ENCODE measurements at places on chromosomes 12 and 14.

DNA sequence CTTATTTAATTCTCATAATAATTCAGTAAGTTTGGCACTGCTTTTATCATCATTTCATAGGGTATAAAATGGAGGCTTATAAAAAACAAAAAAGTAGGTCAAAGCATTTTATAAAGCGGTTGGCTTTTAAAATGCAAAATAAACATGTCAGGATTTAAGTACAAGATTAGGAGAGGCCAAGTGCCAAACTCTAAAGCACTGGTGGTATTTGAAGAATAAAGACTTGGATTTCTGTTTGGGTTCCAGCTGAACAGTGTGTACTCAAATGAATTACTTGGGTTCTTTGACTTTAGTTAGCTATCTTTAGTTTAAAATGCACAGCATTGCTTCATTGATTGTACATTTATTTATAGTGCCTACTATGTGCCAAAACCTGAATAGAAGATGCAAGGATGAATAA is 966.6 kb upstream of the SEL1L start:
- DNase-seq: no peak

GRCh38 chr14:63361790-63362189 is 43.1 kb upstream of the GPHB5 start:
- no peak for DNase-seq

DNA sequence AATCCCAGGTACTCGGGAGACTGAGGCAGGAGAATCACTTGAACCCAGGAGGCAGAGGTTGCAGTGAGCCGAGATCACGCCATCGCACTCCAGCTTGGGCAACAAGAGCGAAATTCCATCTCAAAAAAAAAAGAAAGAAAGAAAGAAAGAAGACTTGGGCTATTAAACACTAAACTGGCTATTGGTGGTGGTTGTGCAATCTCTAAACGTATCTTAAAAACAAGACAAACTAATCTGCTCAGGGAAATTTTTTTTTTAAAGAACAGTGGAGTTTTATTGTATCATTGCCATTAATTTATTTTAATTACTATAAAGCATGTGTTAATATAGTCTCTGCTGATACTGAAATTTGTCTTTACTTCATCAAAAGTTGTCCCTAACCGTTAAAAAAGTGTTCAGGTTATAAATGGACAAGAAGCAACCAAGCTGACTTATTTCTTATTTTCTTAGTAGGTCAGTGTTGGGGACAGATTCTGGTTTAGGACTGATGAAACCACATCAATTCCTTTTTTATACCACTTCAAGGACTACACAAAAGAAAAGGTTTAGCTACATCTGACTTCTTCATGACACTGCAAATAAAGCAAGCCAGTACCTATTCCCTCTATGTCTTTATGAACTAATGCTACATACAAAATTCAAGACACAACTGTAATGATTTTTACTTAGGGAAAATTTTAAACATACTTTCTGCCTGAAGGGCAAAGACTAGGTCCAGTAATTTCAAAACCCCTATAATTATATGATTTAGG is 68.7 kb upstream of the KRAS start:
- no peak for DNase-seq

DNA sequence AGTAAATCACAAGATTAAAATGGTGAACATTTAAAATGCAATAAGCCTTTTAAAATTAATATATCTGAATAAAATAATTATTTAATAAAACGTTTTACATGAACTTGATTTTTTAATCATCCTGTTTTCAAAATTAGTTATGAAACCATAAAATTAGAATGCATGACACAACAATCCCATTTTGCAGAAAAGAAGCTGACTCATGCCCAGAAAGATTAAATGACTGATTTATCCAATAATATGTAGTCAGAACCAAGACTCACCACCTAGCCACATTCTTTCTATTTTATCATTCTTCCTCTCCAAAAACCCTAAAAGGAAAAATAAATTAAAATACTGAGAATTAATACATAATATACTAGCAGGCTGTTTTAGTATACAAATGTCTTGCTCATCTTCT is 83.0 kb upstream of the LGR5 start:
- DNase-seq: no peak

GRCh38 chr12:93616584-93617101 is 44.2 kb downstream of the SOCS2 start:
- peak; percentile 75 for DNase-seq

DNA sequence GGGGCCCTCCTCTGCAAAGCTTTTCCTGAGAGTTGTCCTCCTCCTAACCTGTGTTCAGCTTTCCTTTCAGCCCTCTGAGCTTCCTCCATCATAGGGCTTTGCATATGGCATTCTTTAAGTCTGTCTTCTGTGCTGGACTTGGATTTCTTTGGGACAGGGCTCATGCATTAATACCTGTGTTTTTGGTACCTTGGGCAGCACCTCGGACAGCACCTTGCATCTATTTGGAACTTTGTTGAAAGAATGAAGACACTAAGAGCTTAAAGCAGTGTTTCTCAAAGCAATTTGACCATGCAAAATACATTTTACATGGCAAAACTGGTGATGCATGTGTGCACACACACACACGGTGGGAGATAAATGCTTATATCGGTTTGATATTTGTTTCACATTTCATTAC is 115.0 kb upstream of the SRRM4 start:
- no peak for DNase-seq

DNA sequence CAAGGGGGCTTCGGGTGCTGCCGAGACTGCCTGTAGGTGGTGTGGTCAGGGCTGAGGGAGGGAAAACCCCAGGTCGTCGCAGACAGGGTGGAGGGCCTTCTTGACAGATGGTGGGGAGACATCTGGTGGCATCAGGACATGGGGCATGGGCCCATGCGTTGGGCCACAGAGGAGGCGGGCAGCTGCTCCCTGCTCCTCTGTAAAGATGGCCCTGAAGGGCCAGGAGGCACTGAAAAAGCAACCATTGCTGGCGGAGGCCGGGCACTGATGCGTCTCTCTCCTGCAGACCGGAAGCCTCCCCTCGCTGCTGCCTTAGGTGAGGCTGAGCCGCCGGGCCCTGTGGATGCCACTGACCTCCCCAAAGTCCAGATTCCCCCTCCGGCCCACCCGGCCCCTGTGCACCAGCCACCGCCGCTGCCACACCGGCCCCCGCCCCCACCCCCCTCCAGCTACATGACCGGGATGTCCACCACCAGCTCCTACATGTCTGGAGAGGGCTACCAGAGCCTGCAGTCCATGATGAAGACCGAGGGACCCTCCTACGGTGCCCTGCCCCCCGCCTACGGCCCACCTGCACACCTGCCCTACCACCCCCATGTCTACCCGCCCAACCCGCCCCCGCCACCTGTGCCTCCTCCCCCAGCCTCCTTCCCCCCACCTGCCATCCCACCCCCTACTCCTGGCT is 28.8 kb downstream of the CCNK start:
- no peak for DNase-seq
